ENCODE measurements at places on chromosomes 6 and 20. TPM values are rescaled to one million over a fixed set of nuclear protein-coding genes. Genes with fewer than 3 reads are reported as not detected.

GRCh38 chr6:6712449-6713403 lies 124.2 kb downstream of the LY86 start:
- DNase-seq, result no peak

DNA sequence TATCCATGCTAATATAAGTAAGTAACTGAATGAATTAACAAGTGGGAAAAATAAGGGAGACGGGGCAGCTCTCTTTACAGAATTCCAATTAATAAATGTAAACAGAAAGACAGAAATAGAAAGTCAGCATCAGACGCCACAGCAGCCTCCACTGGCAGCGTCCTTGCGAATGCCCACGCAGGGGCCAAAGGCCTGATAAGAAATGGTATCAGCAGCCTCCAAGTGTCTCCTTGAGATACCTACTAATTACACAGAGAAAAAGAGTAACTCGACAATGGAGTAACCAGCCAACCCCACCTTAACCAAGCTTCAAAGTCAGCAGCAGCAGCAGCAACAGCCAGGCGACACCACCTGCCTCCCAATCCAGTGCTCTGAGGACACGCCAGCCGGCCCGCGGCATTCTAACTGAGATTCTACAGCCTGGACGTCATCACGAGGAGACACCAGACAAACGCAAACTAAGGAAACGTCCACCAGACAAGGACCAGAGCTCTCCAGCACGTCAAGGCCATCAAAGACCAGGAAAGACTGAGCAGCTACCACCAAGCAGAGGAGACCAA lies 78.8 kb downstream of the TAF4 start:
- no peak for DNase-seq

DNA sequence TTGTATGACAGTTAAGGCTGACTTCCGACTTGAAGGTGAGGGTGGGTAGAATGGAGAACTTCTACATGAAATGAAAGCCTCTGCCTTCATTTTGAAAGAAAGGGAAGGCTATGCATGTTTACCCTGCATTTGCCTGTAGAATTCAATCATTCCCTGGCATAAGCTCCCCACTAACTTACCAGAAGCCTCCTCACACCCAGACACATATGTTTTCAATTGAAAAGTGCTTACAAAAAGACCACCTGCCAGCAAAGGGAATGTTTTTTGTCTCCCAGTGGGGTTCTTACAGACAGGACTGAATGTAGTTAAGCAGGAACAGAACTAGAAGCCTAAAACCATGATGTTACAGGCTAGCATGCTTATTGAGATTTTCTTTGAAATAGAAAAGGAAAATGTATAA lies 392.1 kb upstream of the HSF2 start:
- no peak for DNase-seq

Gene EBF4
- 5.9 TPM for total RNA-seq

Gene PDE7B
- 0.12 TPM for total RNA-seq

GRCh38 chr20:6580486-6580885 lies 187.0 kb upstream of the BMP2 start:
- no peak for DNase-seq

Data from activated CD4-positive, alpha-beta memory T cell treated with anti-CD3 and anti-CD28 coated beads for 36 hours (primary cell).